ENCODE measurements at places on chromosomes 16 and 17.

- DNase-seq: no peak
These were observed 165.3 kb downstream of the PARN start for GRCh38 chr16:14464796-14465195.

DNA sequence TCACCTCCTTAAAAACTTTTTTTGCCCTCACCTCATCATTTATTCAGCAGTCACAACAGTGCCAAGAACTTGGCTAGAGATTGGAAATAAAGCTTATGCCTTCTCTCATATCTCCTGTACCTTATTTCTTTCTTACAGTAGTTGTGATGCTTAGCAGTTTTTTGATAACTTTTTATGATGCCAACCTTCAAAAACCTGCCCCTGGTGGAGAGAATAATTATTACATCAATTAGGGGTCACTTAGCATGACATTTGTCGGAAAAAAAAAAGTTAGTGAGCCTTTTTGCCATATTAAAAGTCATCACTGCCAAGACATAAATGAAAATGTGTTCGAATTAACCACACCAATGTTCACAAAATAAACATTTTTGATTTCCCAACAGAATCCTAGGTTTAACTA, 296.6 kb downstream of the WWOX start:
- no peak for DNase-seq

GRCh38 chr17:74354123-74354522, 7.5 kb downstream of the BTBD17 start:
- DNase-seq: peak; percentile 80

GRCh38 chr17:58020401-58020800, 13.4 kb upstream of the SRSF1 start:
- no peak for DNase-seq

- DNase-seq: no peak
These were observed 113.4 kb upstream of the RCVRN start for GRCh38 chr17:10018461-10018891.

- DNase-seq: no peak
These were observed 29.0 kb downstream of the XPO6 start for GRCh38 chr16:28182801-28183200.

- DNase-seq: no peak
These were observed 37.3 kb upstream of the CDC42EP4 start for GRCh38 chr17:73349138-73349537.

- no peak for DNase-seq
These were observed 33.4 kb downstream of the CMIP start for GRCh38 chr16:81477697-81478693.

- DNase-seq: no peak
These were observed at the start of gene ARHGDIG for GRCh38 chr16:280552-280951. ARHGDIG (plus strand) TSS chr16:280591; CDS start chr16:280681, 90 bp downstream.

GRCh38 chr16:23225634-23226033, 43.1 kb downstream of the SCNN1G start:
- DNase-seq: no peak

DNA sequence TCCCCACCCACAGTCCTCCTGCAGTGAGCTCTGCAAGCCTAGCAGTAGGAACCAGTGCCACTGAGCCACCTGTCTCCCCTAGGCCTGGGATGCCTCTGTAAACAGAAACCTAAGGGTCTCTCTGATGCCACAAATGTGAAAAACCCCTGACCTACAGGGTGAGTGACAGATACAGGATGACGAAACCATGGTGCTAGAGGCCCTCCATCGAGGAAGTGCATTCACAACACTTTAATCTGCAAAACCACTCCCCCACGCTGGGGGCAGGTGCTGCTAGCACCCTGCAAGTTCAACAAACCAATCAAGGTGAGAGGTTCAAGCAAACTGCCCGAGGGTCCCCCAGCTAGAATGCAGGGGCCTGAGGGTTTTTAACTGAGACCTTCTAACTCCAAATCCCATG, 59.5 kb downstream of the CDYL2 start:
- DNase-seq: no peak

DNA sequence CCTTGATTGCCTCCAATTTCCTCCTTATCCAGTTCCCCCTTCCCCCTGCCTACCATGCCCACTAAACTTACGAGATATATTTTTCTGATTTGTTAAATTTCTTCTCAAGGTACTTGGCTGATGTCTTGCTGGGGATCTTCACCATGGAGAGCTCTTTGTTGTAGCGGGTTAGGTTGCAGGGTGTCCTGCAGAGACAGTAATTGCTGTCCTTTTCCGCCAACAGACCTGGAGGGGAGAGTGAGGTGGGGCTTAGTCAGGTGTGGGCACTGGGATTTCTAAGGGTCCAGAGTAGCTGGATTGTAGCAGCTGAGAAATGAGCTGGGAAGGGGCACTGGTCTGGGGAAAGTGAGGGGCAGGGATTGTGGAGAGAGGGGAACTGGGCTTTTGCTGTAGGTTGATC, 32.1 kb downstream of the SPACA3 start:
- DNase-seq: no peak

DNA sequence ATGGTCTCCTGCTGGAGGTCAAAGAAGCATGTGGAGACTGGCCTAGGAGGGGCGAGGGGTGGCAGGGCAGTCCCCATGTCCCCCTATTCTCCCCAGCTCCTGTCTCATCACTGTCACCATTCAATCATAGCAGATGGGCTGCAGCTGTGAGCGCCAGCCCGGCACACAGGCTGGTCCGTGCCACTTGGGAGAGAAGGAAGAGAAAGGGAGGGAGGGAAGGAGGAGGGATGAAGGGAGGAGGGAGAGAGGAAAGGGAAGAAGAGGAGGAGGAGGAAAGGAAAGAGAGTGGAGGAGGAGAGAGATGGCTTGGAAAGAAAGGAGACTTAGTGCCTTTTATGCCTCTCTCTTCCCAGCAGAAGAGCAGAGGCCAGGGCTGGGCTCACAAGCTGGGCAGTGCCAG, 12.4 kb downstream of the NEUROD2 start:
- DNase-seq: no peak

DNA sequence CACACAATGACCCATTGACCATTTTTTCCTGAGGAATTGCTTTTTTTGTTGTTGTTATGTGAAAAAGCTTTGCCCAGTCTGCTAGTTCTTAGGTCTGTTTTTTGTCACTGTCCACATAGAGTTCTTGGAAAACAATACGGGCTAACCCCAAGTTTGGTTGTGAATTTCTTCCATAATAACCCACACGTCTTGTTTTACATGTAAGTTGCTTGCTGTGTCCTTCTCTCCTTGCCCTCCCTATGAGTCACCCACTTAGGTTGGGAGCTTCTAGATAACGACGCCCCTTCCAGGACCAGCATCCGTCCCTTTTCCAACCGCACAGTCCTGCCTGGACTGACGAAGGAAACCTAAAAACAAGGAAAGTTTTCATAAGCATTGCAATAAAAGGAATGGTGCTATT, 175.3 kb upstream of the HS3ST3A1 start:
- DNase-seq: no peak

- DNase-seq: no peak
These were observed 56.5 kb upstream of the ADORA2B start for GRCh38 chr17:15888436-15888835.

GRCh38 chr16:57522960-57523359, 13.4 kb downstream of the CCDC102A start:
- DNase-seq: no peak

- no peak for DNase-seq
These were observed 2.6 kb upstream of the AATF start for GRCh38 chr17:36945959-36946725.

GRCh38 chr16:76634847-76635697, 357.9 kb downstream of the CNTNAP4 start:
- DNase-seq: no peak

- no peak for DNase-seq
These were observed 33.3 kb downstream of the OR1D5 start for GRCh38 chr17:3030096-3030495.

DNA sequence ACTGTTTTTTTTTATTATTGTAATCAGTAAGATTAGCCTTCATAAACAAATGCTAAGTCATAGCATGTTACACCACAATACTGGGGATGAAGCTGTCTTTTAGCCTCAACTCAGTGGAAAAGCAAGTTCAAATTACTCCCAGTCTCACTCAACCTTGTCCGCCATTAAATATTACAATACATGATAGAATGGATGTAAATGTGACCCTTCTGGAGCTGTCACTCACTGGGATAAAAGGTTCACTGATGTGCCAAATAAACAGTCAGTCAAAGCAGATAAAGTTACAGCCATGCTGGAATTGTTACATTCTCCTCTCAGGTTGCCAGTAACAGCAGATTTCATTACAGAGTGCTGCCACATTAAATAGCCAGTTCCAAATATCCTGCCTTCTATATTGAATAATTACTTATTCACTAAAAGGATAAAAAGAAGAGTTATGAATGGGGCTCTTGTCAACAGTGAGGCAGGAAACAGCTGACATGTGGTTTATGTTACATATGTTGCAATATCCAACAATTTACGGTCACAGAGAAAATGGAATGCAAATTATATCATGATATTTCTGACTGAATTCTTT, 53.4 kb downstream of the BRIP1 start:
- peak; percentile 31 for DNase-seq

- DNase-seq: no peak
These were observed 9.2 kb downstream of the DYNC1LI2 start for GRCh38 chr16:66741950-66742808.

- DNase-seq: no peak
These were observed 7.8 kb downstream of the ADGRG1 start for GRCh38 chr16:57636184-57636583.

DNA sequence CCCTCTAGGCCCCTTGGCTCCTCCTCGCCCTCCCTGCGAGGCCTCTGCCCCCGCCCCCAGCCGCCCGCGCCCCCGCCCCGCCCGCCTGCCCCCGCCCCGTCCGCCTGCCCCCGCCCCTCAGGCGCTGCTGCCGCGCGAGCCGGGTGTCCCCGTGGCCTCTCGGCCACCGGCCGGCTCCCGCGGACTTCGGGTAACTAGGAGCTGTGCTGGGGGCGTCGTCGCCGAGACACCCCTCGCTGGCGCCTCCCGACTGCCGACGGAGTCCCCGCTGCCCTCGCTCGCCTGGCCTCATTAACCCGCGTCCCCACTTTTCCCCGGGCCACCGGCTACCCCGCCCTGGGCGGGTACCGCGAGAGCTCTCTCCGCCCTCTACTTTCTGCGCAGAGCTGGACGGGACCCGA, at the start of gene TLCD1:
Gene TLCD1 (minus strand): TSS at position 8 of the 401 bp plus-strand sequence. CDS start 136 bp downstream, outside the sequence.
- DNase-seq: peak; percentile 86

DNA sequence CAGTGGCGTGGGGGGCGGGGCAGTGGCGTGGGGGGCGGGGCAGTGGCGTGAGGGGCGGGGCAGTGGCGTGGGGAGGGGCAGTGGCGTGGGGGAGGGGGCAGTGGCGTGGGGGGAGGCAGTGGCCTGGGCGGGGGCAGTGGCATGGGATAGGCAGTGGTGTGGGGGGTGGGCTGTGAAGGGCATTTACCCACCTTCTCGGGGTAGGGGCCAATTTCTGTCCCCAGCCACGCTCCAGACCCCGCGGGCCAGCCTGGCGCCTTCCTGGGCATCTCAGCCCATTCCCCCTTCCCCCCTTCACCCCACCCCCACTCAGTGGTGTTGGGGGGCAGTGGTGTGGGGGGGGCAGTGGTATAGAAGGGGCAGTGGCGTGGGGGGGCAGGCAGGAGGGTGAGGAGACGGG, 92.7 kb downstream of the LITAF start:
- DNase-seq: no peak

- no peak for DNase-seq
These were observed 53.1 kb upstream of the SREBF1 start for GRCh38 chr17:17889922-17890321.

DNA sequence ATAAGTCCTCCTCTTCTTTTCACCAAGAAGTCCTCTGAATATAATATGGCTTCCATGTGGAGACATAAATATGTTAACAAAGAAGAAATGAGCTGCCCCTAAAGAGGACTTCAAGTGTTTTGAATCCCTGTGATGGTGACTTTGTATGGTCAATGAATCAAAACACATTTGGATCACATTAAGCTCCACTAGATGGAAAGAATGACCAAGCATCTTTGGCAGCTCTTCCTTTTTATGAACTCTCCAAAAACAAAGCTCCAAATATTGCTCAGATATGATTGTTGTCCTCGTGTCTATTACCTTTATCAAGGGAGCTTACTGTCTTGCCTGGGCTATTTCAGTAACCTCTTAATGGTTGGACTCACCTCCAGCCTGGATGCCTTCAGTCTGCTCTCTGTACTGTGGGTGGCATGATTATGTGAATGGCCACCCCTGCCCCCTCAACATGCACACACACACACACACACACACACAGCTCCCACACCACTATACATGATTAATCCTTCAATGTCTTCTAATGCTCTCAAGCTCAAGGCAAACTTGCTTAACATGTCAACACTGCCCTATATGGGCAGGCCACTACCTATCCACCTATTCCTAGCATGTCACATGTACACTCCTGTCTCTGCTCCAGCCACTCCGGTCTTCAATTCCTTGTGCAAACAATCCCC, 346.6 kb upstream of the SALL1 start:
- no peak for DNase-seq

DNA sequence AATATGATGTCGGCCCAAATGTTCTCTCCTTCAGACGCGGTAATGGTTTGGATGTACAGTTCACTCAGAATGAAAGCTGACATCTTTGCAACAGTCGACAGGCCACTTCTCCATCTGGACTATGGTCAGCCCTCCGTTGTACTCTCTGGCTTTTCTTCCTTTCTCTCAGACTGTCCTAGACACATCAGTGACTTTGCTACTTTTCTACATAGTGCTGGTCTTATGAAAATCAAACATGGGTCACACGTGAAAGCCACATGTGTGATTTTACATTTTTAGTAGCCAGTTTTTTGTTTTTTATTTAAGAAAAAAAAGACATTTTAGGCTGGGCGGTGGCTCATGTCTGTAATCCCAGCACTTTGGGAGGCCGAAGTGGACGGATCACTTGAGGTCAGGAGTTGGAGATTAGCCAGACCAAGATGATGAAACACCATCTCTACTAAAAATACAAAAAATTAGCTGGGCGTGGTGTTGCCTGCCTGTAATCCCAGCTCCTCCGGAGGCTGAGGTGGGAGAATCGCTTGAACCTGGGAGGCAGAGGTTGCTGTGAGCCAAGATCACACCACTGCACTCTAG, 644.1 kb downstream of the KCNJ2 start:
- DNase-seq: no peak

GRCh38 chr16:78324649-78325285, 225.3 kb downstream of the WWOX start:
- DNase-seq: no peak

GRCh38 chr16:81992859-81993258, 18.4 kb downstream of the SDR42E1 start:
- DNase-seq: no peak

- DNase-seq: no peak
These were observed 27.6 kb downstream of the RMI2 start for GRCh38 chr16:11372829-11373306.

- peak; percentile 32 for DNase-seq
These were observed 76.2 kb downstream of the NT5M start for GRCh38 chr17:17379197-17379991.

DNA sequence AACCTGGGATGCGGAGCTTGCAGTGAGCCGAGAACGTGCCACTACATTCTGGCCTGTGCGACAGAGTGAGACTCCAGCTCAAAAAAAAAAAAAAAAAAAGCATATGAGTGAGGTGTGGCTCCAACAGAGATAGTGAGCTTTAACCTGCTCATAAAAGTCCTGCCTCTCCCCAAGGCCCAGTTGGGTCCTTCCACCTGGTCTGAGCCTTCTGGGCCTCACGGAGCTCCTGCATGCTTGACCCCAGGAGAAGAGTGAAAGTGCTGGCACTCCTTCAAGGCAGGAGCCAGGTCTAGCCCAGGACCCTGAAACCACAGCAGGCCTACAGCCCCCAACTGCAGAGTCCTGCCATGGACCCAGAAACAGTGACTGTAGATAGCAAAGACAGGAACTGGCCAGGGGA, 17.7 kb downstream of the HSD11B2 start:
- no peak for DNase-seq
